ENCODE measurements at places on chromosomes 11 and 22. TPM values are rescaled to one million over a fixed set of nuclear protein-coding genes. Genes with fewer than 3 reads are reported as not detected.
A peak's percentile ranks its signal among the peaks of the same experiment; 100 is the strongest.

DNA sequence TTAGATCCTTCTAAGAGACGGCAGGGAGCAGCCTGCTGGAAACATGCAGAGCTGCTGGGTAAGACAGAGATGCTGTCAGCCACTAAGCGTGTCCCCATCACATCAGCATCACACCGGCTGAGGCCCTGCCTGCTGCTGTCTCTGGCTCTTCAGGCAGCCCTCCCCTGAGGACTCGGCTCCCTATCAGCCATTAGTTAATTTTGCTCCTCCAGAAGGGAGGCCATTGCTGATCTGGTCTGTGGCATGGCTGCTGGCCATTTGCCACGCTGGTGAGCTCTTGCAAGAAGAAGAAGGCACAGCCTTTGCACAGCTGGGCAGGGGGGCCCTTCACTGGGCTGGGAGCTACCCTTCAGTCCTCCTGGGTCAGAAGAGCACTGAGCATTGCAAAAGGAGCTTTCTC is 131.2 kb upstream of the PARVA start:
- no peak overlapping the region for H3K4me3 ChIP-seq
- H3K36me3 ChIP-seq, result no peaks in the 10 kb centered on the region
- no peak for ATAC-seq
- peak overlapping the region; percentile 57 for H3K27ac ChIP-seq
- no peaks in the 10 kb centered on the region for H3K27me3 ChIP-seq

- no peaks in the 10 kb centered on the region for H3K36me3 ChIP-seq
- no peak overlapping the region for H3K4me3 ChIP-seq
- H3K27ac ChIP-seq, result no peak overlapping the region
- H3K4me1 ChIP-seq, result peaks cover 3% of the 10 kb centered on the region
- no peak for ATAC-seq
Observed at GRCh38 chr11:1556278-1556902, 15.7 kb downstream of the DUSP8 start.

DNA sequence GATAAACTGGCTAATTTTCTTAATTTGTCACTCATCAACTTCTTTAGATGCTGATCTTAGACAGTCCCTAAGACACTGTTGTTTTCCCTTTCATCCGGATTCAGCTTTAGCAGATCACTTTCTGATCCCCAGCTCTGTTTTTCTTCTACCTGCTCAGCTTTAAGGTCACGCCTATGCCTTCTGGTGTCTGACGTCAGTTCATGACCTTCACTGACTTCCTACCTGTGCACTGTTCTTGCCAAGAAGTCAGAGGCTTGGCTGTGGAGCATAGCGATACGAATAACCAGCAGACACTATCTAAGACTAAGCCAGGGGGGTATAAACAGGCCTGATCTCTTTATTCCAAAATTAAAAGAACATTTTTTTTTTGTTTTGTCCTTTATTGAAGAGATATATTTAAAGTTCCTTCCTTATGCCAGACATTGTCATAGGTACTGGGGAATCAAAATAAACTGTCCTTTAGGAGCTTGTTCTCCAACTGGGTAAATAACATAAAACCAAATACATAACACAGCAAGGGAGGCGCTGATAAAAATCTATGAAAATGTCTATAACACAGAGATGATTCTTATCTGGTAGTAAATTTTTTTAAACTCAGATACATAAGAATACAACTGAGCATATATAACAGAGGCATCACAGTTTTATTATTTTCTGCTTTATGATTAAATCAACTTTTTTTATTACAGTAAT is 352.2 kb upstream of the CTSC start:
- H3K27ac ChIP-seq, result no peak overlapping the region
- no peak for ATAC-seq
- H3K4me3 ChIP-seq, result no peak overlapping the region
- no peaks in the 10 kb centered on the region for H3K36me3 ChIP-seq
- no peaks in the 10 kb centered on the region for H3K27me3 ChIP-seq

GRCh38 chr22:22178992-22179391 is 65.6 kb upstream of the VPREB1 start:
- no peak for ATAC-seq
- no peak overlapping the region for H3K4me3 ChIP-seq
- H3K36me3 ChIP-seq, result no peaks in the 10 kb centered on the region
- H3K27ac ChIP-seq, result no peak overlapping the region
- no peaks in the 10 kb centered on the region for H3K4me1 ChIP-seq
- H3K27me3 ChIP-seq, result peaks cover 70% of the 10 kb centered on the region

DNA sequence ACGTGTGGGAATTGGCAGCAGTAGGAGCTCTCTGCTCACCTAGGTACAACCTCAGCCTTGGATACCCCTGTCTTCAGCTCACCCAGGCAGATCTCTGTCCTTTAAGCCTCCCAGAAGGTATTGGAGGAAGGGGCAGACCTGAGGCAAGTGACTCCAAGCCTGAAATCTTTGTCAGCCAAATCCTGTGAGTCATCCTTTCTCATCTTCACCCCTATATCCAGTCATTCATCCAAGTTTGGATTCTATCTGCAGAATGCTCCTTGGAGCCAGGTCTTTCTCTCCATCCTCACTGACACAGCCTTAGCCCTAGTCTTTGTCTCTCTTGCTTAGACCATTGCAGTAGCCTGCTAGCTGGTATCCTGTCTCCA is 10.4 kb upstream of the THY1 start:
- H3K4me1 ChIP-seq, result no peaks in the 10 kb centered on the region
- H3K27me3 ChIP-seq, result no peaks in the 10 kb centered on the region
- peak overlapping the region; percentile 53 for H3K27ac ChIP-seq
- no peak for ATAC-seq
- H3K36me3 ChIP-seq, result no peaks in the 10 kb centered on the region
- H3K4me3 ChIP-seq, result no peak overlapping the region

DNA sequence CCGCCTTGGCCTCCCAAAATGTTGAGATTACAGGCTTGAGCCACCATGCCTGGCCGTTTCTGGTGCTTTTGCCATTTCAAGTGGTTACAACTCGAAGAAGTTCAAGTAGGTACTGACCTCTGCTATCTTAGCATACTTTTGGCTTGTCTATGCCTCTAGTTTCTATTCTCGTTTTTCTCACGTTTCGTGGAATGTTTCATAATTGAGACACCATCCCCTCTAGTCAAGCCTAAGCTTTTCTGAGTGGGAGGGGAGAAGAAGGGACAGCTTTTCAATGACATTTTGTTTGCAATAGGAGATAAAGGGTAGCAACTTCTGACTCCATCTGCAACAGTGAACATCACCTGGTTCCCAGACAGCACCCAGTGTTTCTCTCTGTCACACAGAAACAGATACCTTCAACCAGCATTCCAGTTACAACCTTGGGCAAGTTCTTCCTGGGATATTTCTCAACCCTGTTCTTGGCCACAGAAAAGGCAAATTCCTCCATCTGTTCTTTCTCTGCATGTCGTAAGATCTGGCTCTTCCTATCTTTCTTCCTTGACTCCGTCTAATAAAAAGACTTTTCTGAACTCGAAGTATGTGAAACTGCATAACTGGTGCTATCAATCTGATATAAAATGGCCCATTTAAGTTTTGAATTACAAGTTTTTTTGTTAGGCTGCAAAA is 25.5 kb downstream of the DDI1 start:
- no peak overlapping the region for H3K27ac ChIP-seq
- H3K36me3 ChIP-seq, result no peaks in the 10 kb centered on the region
- H3K4me1 ChIP-seq, result no peaks in the 10 kb centered on the region

- no peaks in the 10 kb centered on the region for H3K27me3 ChIP-seq
- no peaks in the 10 kb centered on the region for H3K36me3 ChIP-seq
- peaks cover 98% of the 10 kb centered on the region for H3K4me1 ChIP-seq
- no peak for ATAC-seq
- no peak overlapping the region for H3K4me3 ChIP-seq
Observed at GRCh38 chr11:10646005-10646404, 47.5 kb downstream of the IRAG1 start.

GRCh38 chr11:75275581-75275980 is 35.0 kb downstream of the TPBGL start:
- ATAC-seq, result no peak
- H3K27me3 ChIP-seq, result no peaks in the 10 kb centered on the region
- no peak overlapping the region for H3K4me3 ChIP-seq
- H3K36me3 ChIP-seq, result peaks cover 3% of the 10 kb centered on the region
- no peaks in the 10 kb centered on the region for H3K4me1 ChIP-seq

- no peak for ATAC-seq
- H3K4me1 ChIP-seq, result no peaks in the 10 kb centered on the region
- H3K36me3 ChIP-seq, result no peaks in the 10 kb centered on the region
- H3K4me3 ChIP-seq, result no peak overlapping the region
Observed at GRCh38 chr11:61650781-61651571, 29.2 kb upstream of the DAGLA start.

GRCh38 chr11:14567064-14567651 is 47.0 kb upstream of the PSMA1 start:
- H3K36me3 ChIP-seq, result no peaks in the 10 kb centered on the region
- H3K27me3 ChIP-seq, result no peaks in the 10 kb centered on the region
- no peak overlapping the region for H3K27ac ChIP-seq

DNA sequence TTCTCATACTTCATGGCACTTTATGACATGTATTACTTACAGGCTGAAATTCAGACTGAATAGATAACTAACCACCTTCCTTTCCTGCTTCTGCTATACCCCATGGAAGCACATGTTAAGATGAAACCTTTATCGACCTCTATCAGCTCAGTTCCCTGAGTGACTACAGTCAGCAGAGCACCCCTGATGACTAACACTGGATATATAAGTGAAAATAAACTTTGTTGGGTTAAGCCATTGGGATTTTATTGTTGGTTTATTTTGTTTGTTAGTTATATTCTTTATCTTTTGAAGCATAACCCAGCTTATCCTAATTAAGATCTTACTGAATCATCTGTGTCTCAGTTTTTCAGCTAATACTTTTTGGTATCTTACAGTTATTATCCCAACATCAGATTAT is 23.0 kb upstream of the MAML2 start:
- no peaks in the 10 kb centered on the region for H3K4me1 ChIP-seq
- ATAC-seq, result no peak
- no peaks in the 10 kb centered on the region for H3K36me3 ChIP-seq

GRCh38 chr11:16494918-16495691 is 138.8 kb upstream of the SOX6 start:
- ATAC-seq, result no peak
- no peaks in the 10 kb centered on the region for H3K27me3 ChIP-seq
- no peaks in the 10 kb centered on the region for H3K36me3 ChIP-seq
- no peak overlapping the region for H3K27ac ChIP-seq
- no peaks in the 10 kb centered on the region for H3K4me1 ChIP-seq

DNA sequence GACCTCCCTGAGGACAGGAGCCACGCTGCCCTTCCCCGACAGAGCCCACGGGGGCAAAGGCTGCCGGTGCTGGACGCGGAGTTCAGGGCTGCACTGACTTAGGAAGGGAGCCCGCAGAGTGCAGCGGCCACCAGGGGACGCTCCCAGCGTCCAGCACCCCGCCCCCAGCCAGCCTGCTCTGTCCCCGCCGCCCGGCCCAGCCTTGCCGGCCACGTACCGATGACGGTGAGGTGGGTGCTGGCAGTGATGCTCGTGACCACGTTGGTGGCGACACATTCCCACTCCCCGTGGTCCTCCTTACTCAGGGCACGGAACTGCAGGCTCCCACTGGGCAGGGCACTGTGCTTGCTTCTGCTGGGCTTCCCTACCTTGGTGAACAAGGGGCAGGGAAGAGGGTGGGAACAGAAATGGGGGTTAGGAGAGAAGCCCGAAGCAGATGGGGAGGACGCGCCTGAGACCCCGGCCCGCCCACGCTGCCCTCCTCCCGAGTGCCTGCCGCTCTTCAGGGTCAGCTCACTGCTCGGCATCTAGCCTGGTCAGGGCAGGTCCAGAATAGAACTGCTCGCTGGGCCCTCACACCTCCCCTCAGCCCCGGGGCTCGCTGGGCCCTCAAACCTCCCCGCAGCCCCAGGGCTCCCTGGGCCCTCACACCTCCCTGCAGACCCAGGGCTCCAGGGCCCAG is 25.9 kb downstream of the IGSF9B start:
- H3K4me1 ChIP-seq, result no peaks in the 10 kb centered on the region
- H3K27me3 ChIP-seq, result no peaks in the 10 kb centered on the region
- peak overlapping the region; percentile 75 for H3K27ac ChIP-seq
- peak; percentile 67 for ATAC-seq
- no peaks in the 10 kb centered on the region for H3K36me3 ChIP-seq
- H3K4me3 ChIP-seq, result no peak overlapping the region

GRCh38 chr11:42175203-42175602 is 715.8 kb upstream of the LRRC4C start:
- no peaks in the 10 kb centered on the region for H3K27me3 ChIP-seq
- no peaks in the 10 kb centered on the region for H3K4me1 ChIP-seq
- H3K27ac ChIP-seq, result no peak overlapping the region
- no peak overlapping the region for H3K4me3 ChIP-seq

DNA sequence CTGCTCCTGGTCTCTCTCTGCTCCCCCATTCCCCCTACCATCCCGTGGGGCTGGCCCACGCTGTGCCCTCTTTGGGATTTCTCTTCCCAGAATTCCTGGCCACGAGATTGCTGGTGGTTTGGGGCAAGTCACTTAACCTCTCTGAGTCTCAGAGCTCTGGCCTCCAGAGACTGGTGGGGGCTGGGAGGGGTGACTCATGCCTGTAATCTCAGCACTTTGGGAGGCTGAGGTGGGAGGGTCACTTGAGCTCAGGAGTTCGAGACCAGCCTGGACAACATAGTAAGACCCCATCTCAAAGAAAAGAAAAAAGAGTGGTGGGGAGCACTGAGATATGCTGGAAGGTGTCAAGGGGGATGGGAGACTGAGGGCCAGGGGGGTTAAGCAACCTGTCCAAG is 18.3 kb downstream of the OTUB1 start:
- no peak overlapping the region for H3K27ac ChIP-seq
- peaks cover 28% of the 10 kb centered on the region for H3K4me1 ChIP-seq
- H3K4me3 ChIP-seq, result no peak overlapping the region
- peaks cover 20% of the 10 kb centered on the region for H3K27me3 ChIP-seq

GRCh38 chr22:30634471-30635233 is 929 bp upstream of the SLC35E4 start:
- H3K27me3 ChIP-seq, result no peaks in the 10 kb centered on the region
- peak overlapping the region; percentile 70 for H3K4me3 ChIP-seq
- H3K4me1 ChIP-seq, result no peaks in the 10 kb centered on the region
- peak; percentile 71 for ATAC-seq

DNA sequence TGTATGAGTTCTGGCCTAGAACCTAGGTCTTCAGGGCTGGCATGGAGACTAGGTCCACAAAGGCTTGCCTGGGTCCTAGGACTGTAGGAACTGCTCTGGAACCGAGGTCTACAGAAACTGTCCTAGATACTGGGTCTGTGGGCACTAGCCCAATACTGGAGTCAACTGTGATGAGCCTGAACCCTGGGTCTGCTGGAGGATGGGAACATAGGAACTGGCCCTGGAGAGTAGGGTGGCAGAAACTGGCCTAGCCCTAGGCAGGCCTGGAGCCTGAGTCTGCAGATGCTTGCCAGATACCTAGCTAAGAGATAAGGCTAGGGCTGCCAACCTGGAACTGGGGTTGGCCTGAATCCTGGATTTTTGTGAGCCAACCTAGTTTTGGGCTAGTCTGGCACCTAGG is 19.2 kb upstream of the GLYATL2 start:
- H3K36me3 ChIP-seq, result no peaks in the 10 kb centered on the region
- no peak for ATAC-seq
- no peak overlapping the region for H3K4me3 ChIP-seq
- H3K27me3 ChIP-seq, result no peaks in the 10 kb centered on the region
- H3K4me1 ChIP-seq, result no peaks in the 10 kb centered on the region
- H3K27ac ChIP-seq, result no peak overlapping the region

MAPK1 gene
- 52.1 TPM for total RNA-seq

SYTL2 gene
- 23.6 TPM for total RNA-seq

GLYATL1B gene
- total RNA-seq, result not detected

TRIM49 gene
- not detected for total RNA-seq

GGT5 gene
- total RNA-seq, result 36.6 TPM

LMO1 gene
- total RNA-seq, result not detected

RCOR2 gene
- total RNA-seq, result 0.58 TPM

LMO2 gene
- total RNA-seq, result 22.2 TPM

ZNF215 gene
- total RNA-seq, result 0.54 TPM

Measured in gastroesophageal sphincter (tissue), 4 donors.